ENCODE measurements at places on chromosomes 6 and 20. TPM values are rescaled to one million over a fixed set of nuclear protein-coding genes. Genes with fewer than 3 reads are reported as not detected.
A peak's percentile ranks its signal among the peaks of the same experiment; 100 is the strongest.

Gene IRF4
- 3.6 TPM for total RNA-seq

Gene HTR1E
- total RNA-seq, result not detected

Gene MTO1
- 22.0 TPM for total RNA-seq

Gene UBD
- 0.23 TPM for total RNA-seq

Gene SOX4
- 4.3 TPM for total RNA-seq

Gene SUMO4
- total RNA-seq, result 0.53 TPM

Gene CNR1
- total RNA-seq, result 0.19 TPM

DNA sequence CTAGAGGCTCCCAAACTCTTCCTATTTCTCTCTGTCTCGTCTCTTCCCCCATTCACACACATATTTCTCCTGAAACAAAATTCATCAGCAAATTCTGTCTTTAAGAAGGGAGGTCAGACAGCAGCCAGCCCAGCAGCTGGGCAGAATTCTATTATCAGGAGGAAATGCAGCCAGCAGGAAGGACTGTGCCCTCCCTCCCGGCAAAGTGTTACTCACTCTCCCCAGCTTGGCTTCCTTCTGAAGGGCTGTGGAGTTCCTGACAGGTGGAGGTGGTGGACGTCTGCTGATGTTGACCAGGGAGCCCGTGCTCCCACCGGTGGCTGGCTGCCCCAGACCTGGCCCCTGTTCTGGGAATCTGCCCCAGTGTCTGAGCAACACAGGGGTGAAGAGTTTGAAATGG is 37.3 kb downstream of the KCNB1 start:
- H3K27ac ChIP-seq, result peak overlapping the region; percentile 10
- peaks cover 29% of the 10 kb centered on the region for H3K4me1 ChIP-seq
- H3K4me3 ChIP-seq, result no peak overlapping the region

DNA sequence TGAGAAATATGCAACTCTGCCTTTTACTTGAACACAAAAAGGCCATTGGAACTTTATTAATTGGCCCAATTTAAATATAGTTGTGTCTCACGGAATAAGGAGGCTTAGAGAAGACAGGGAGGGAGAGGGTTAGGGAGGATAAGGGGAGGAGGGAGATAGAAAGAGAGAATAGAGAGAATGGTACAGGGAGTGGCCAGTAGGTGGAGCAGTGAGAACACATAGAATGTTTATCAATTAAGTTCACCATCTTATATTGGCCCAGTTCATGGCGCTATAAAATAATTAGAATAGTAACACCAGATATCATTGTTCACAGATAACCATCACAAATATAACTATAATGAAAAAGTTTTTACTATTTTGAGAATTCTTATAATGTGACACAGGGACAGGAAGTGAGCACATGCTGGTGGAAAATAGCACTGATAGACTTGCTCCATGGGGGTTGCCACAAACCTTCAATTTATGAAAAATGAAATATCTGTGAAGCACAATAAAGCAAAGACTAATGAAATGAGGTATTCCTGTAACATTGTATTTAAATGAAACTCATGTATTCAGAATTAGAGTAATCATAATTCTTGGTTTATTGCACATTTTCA is 374.1 kb upstream of the MANEA start:
- H3K27me3 ChIP-seq, result no peaks in the 10 kb centered on the region
- no peak overlapping the region for H3K27ac ChIP-seq
- no peak for DNase-seq
- no peak overlapping the region for H3K4me3 ChIP-seq
- H3K36me3 ChIP-seq, result no peaks in the 10 kb centered on the region

DNA sequence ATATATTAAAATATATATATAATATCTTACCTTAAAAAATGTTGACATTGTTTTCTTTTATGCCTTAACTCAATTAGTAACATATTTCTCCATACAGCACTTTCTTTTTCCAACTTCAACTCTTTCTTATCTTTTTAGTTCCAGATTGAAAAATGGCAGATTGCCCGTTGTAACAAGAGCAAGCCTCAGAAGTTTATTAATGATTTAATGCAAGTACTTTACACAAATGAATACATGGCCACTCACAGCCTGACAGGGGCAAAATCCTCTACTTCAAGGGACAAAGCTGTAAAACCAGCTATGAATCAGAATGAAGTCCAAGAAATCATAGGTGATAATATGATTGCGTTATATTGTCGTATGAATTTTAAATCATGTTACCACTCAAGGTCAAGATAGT is 29.4 kb upstream of the KIAA1586 start:
- no peaks in the 10 kb centered on the region for H3K4me1 ChIP-seq
- H3K27ac ChIP-seq, result no peak overlapping the region
- DNase-seq, result no peak
- no peak overlapping the region for H3K4me3 ChIP-seq
- no peaks in the 10 kb centered on the region for H3K27me3 ChIP-seq

DNA sequence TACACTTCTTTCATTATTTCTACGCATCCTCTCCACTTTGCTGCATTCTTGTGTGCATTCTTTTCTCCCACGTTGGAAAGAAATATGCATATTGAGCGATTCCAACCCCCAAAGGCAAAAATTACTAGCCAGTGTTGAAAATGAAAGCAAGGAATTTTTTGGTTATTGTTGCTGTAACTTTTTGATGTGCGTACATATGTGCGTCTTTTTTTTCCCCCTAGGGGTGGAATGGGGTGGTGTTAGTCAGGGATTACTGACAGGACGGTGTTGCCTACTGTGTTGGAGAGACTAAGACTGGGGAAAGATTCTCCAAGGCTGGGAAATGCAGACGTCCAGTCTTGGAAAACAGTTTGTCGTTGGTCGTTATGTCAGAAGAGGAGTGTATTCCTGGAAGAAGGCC is 44.2 kb upstream of the ESR1 start:
- H3K27ac ChIP-seq, result no peak overlapping the region
- DNase-seq, result no peak
- H3K27me3 ChIP-seq, result no peaks in the 10 kb centered on the region
- H3K36me3 ChIP-seq, result no peaks in the 10 kb centered on the region
- peaks cover 8% of the 10 kb centered on the region for H3K4me1 ChIP-seq

DNA sequence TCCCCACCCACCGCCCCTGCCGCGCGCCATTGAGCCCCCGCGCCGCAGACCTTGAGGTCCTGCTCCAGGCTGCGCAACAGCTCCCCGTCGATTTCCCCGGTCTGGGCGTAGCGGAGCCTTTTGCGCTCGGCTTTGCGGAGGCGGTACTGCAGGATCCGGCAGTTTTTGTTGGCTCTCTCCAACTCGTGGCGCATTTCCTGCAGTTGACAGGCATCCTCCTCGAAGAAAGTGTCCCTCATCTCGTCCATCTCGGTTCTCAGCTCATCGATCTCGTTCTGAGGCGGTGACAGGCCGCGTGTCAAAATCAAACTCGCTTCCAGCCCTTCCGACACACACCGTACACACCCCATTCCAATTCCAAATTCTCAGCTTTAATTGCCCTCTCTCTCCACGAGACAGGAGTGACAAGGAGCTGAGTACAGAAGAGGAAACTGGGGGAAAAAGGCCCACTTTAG is 4.3 kb downstream of the MTCL3 start:
- peak; percentile 42 for DNase-seq
- peaks cover 37% of the 10 kb centered on the region for H3K4me1 ChIP-seq
- H3K4me3 ChIP-seq, result peak overlapping the region; percentile 66
- H3K27me3 ChIP-seq, result peaks cover 59% of the 10 kb centered on the region
- H3K36me3 ChIP-seq, result no peaks in the 10 kb centered on the region

- H3K27me3 ChIP-seq, result peaks cover 19% of the 10 kb centered on the region
- H3K27ac ChIP-seq, result no peak overlapping the region
- peaks cover 4% of the 10 kb centered on the region for H3K4me1 ChIP-seq
- no peaks in the 10 kb centered on the region for H3K36me3 ChIP-seq
- peak; percentile 81 for DNase-seq
- H3K4me3 ChIP-seq, result no peak overlapping the region
Measured at GRCh38 chr6:39166189-39166911, 51.4 kb upstream of the SAYSD1 start.

- H3K36me3 ChIP-seq, result no peaks in the 10 kb centered on the region
- H3K4me3 ChIP-seq, result peak overlapping the region; percentile 22
- H3K27me3 ChIP-seq, result no peaks in the 10 kb centered on the region
- no peak for DNase-seq
Measured at GRCh38 chr20:49595811-49596561, 28.0 kb upstream of the PTGIS start.

DNA sequence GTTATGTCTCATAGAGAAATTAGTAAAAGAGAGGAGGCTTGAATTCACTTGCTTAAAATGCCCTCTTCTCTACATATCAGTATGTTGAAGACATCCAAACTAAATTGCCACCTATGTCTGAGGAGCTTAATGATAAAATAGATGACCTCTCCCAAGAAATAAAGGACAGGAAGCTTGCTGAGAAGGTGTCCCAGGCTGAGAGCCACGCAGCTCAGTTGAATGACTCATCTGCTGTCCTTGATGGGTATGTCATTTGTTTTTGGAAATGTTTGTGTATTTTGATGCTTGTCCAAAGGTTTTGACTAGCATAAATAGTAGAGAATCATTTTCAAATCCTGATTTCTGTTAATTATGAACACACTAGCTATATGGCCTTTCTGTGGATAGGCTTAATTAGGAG is 307.7 kb downstream of the ARHGAP18 start:
- DNase-seq, result no peak
- H3K27ac ChIP-seq, result no peak overlapping the region
- H3K27me3 ChIP-seq, result no peaks in the 10 kb centered on the region
- H3K36me3 ChIP-seq, result peaks cover 86% of the 10 kb centered on the region
- H3K4me3 ChIP-seq, result no peak overlapping the region

DNA sequence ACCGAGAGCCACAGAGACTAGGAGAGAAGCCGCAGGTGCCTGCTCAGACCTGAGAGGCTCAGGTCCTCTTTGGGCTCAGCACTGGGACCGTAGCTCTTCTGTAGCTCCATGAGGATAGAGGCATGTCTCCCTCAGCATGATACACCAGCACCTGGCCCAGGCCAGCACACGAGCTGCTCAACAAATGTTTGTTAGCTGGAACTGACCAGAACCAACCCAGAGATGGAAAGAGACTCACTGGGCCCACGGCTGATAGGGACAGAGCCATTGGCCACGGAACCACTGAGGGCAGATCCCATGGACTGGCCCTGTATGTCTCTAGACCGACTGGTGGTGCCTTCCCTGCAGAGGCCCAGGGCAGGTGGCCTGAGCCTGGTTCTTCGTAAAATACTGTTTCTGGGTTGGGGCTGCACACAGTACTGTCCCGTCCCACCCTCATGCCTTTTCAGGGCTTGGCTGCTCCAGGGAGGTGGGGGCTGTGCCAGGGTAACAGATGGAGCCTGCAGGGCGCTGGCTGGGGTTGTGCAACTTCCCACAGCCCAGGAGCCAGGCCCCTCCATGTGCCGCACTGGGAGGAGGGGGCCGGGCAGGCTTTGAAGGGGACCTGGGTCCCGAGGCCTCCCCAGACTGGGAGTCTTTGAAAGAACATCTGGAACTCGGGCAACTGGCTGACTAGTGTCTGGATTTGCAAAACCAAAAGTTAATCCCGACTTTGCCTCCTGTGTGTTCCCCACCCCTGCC is 5.2 kb downstream of the C20orf204 start:
- H3K4me3 ChIP-seq, result peak overlapping the region; percentile 49
- H3K4me1 ChIP-seq, result peaks cover 54% of the 10 kb centered on the region
- peaks cover 83% of the 10 kb centered on the region for H3K27me3 ChIP-seq
- DNase-seq, result no peak
- peak overlapping the region; percentile 85 for H3K27ac ChIP-seq
- H3K36me3 ChIP-seq, result no peaks in the 10 kb centered on the region

DNA sequence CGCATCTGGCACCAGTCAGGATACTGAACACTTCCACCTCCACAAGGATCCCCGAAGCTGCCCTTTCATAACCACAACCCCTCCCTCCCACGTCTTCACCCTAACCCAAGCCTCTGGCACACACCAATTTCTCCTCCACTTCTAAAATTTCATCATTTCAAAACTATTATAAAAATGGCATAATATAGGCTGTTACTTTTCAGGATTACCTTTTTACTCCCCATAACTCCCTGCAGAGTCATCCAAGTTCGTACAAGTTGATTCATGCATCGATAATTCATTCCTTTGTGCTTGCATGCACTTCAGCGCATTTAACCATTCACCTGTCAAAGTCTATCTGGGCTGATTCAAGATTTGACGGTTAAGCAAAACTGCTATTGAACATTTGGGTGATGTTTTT is 30.6 kb upstream of the LY86 start:
- DNase-seq, result no peak
- no peak overlapping the region for H3K4me3 ChIP-seq
- H3K4me1 ChIP-seq, result no peaks in the 10 kb centered on the region
- no peaks in the 10 kb centered on the region for H3K27me3 ChIP-seq
- H3K27ac ChIP-seq, result no peak overlapping the region

GRCh38 chr6:131084982-131085381 is 21.9 kb upstream of the EPB41L2 start:
- no peaks in the 10 kb centered on the region for H3K27me3 ChIP-seq
- no peak for DNase-seq
- no peak overlapping the region for H3K27ac ChIP-seq
- H3K4me1 ChIP-seq, result no peaks in the 10 kb centered on the region

DNA sequence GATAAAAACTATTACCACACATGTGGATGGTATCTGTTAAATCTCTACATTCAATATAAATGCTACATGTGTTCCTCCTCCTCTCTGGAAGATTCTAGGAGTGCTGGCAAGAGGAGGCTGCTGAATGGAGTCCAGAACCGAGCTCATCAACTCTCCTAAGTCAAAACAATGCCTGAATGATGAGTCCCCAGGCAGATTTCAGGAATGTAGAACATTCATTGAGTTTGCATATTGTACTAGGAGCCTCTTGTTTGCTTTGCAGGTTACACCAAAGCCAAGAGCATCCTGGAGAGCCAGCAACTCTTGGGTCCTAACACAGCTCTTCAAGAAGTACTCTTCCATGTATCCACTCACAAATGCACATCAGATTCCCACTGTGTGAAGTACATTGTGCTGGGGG is 117.6 kb upstream of the UST start:
- H3K36me3 ChIP-seq, result no peaks in the 10 kb centered on the region
- no peaks in the 10 kb centered on the region for H3K4me1 ChIP-seq
- no peak overlapping the region for H3K4me3 ChIP-seq
- DNase-seq, result no peak
- H3K27me3 ChIP-seq, result no peaks in the 10 kb centered on the region
- H3K27ac ChIP-seq, result no peak overlapping the region

DNA sequence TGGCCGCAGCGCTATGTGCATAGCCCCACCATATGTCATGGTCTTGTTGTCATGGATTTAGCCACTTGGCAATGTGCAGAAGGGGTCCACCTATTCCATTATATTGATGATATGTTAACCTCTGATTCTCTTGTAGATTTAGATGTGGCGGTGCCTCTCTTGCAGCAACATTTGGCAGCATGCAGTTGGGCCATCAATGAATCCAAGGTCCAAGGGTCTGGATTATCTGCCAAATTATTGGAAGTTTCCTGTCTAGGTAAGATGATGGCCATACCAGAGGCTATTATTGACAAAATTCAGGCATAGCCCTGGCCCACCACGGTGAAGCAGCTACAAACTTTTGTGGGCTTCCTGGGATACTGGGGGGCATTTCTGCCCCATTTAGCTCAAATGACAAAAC is 31.4 kb downstream of the HDDC2 start:
- no peak overlapping the region for H3K4me3 ChIP-seq
- H3K4me1 ChIP-seq, result peaks cover 4% of the 10 kb centered on the region
- no peaks in the 10 kb centered on the region for H3K27me3 ChIP-seq
- no peak for DNase-seq
- H3K27ac ChIP-seq, result no peak overlapping the region
